Spleen (tissue), 13 donors: ENCODE measurements at places on chromosomes 6 and 20.

- no peaks in the 10 kb centered on the region for H3K4me1 ChIP-seq
- no peak for DNase-seq
- H3K27ac ChIP-seq = no peak overlapping the region
- no peak overlapping the region for H3K4me3 ChIP-seq
- H3K36me3 ChIP-seq = no peaks in the 10 kb centered on the region
- H3K27me3 ChIP-seq = no peaks in the 10 kb centered on the region
Measured at GRCh38 chr6:130720076-130720715, 107.0 kb upstream of the SMLR1 start.

GRCh38 chr6:42007286-42008137 is 42.8 kb upstream of the TAF8 start:
- DNase-seq = peak; percentile 88
- no peaks in the 10 kb centered on the region for H3K36me3 ChIP-seq
- peak overlapping the region; percentile 37 for H3K27ac ChIP-seq

GRCh38 chr6:53696341-53696740 is 30.8 kb upstream of the KLHL31 start:
- no peak overlapping the region for H3K4me3 ChIP-seq
- no peaks in the 10 kb centered on the region for H3K27me3 ChIP-seq
- no peaks in the 10 kb centered on the region for H3K4me1 ChIP-seq
- no peaks in the 10 kb centered on the region for H3K36me3 ChIP-seq

DNA sequence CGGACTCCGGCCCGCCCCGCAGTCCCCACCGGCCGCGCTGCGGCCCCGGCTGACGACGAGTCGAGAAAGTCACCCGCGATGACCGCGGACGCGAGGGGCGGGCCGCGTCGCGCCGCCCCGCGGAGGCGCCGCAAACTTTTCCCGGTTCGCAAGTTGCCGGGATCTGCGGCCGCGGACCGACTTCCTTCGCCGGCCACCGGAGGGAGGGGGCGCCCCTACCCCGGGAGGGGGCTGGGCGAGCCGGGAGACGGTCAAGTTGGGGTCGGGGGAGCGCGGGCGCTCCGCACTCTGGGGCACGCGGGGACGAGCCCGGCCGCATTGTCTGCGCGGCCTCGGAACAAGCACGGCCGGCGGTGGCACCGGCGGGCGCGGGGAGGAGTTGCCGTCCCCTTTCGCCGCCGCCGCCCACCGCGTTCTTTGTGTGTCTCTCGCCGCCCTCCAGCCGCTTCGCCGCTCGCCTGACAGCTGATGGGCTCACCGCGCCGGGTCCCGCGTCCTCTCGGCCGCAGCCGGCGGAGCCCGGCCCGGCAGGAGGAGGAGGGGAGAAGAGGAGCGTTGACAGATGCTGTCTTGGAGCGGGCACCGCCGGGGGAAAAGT is 131.6 kb downstream of the OGFRL1 start:
- peak overlapping the region; percentile 82 for H3K4me3 ChIP-seq
- peaks cover 20% of the 10 kb centered on the region for H3K27me3 ChIP-seq
- peaks cover 11% of the 10 kb centered on the region for H3K36me3 ChIP-seq
- H3K4me1 ChIP-seq = peaks cover 32% of the 10 kb centered on the region
- DNase-seq = peak; percentile 79

DNA sequence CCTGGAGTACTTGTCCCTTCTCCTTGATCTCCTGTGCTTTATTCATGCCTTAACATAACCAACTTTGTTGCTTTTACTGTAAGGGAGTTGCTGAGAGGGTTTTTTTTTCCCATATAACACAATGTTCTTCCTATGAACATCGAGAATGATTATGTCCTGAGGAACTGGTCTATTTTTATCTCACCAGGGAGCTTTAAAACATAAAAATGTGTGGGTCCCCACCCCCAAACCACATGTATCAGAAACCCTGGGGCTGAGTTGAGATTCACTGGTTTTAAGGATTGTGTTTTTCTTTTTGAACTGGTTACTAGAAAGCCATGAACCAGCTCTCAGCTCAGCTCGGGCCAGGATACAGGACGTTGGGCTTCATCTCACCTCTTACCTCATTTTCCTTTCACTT is 118.5 kb upstream of the JAG1 start:
- H3K36me3 ChIP-seq = no peaks in the 10 kb centered on the region
- H3K27me3 ChIP-seq = no peaks in the 10 kb centered on the region

GRCh38 chr6:139370999-139371345 is 3.5 kb downstream of the CITED2 start:
- H3K4me1 ChIP-seq = peaks cover 22% of the 10 kb centered on the region
- H3K36me3 ChIP-seq = no peaks in the 10 kb centered on the region
- H3K4me3 ChIP-seq = peak overlapping the region; percentile 89

DNA sequence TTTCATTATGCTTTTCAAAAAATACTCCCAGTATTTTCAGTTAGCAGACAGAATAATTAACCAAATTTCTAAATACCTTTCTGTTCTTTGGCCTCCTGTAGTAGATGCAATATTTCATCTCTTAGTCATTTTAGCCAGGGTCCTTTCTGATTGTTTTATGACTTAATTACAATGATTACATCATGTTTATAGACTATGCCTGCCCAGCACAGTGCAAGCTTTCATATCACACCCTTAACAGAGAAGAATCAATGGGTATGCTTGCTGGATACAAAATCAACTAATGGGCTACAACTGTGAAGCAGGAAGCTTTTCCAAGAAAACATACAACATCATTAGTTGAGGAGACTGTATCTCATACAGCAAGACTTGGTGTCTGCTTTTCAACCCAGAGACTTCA is 119.8 kb upstream of the NRSN1 start:
- no peak overlapping the region for H3K27ac ChIP-seq
- no peak for DNase-seq
- H3K27me3 ChIP-seq = no peaks in the 10 kb centered on the region

DNA sequence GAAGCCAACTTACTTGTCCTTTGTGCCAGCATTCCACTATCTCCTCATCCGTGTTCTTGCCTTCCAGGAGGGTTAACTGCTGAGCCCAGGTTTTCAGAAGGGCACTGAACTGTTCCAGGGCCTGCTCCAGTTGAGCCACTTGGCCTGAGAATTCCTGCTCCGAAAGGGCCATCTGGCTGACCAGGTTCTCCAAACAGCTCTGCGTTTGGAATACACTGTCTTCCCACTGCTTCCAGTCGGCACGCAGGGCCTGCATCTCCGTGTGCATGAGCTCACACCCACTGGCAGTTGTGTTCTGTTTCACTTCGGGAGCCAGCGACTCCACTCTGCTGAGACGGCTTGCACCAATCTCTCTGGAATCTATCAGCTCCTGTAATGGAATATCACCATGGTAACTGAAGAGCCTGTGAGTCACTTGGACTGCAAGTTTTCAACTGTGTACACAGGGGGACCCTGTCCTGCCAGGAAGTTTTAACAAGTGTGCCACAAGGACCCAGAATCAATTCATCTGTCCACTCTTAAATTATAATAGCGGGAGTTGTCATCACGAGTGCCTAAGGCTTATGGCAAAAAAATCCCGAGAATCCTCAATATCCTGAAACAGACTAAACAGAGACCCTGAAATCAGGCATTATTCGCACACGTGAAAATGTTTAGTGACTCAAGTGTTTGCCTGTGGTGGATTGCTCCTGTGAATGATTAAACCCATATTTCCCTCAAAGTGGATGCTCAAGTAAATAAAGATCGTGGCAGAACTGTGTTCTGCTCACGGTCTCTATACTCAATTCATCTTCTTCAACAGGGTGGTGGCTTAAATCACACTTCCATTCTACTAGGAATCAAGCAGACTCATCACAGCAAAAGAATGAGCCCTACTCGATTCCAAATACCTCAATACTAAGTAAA is 255.9 kb downstream of the SYNE1 start:
- H3K4me1 ChIP-seq = peaks cover 7% of the 10 kb centered on the region
- H3K4me3 ChIP-seq = peak overlapping the region; percentile 32
- no peak for DNase-seq
- no peaks in the 10 kb centered on the region for H3K36me3 ChIP-seq
